A172 (cell line): ENCODE measurements at places on chromosomes 2 and 18.

DNA sequence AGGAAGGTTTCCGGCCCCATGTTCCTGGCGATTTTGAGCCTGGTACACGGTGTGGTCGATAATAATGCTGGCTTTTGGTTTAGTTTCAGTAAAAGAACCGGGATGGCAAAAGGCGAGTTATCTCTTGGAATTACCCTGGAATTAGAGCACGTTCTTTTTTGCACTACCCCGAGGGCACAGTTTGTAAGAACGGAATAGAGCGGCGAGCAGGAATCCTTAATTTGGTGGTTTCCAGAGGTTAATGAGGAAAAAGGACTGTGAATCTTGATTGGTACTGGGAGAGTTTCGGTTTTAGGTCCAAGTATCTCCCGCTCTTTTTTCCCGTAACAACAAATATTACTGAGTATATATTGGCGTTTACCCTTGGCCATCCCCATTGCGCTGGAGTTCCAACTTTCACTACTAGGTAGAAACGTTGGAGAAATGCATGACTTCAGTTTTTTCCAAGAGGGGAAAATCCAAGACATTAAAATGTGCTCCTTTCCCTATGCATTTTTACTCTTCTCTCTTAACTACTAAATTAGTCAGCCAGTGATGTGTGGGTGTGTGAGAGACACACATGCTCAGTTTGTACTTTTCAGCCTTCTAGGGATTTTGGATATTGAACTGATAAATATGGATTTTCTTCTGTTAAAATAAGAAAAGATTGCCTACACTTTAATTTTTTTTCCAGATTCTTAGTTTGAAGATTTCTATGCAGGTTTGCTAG, 160.8 kb downstream of the AGPS start:
- peak; percentile 18 for DNase-seq

- no peak for DNase-seq
These were observed 240.1 kb upstream of the NXPH2 start for GRCh38 chr2:139020287-139020686.

DNA sequence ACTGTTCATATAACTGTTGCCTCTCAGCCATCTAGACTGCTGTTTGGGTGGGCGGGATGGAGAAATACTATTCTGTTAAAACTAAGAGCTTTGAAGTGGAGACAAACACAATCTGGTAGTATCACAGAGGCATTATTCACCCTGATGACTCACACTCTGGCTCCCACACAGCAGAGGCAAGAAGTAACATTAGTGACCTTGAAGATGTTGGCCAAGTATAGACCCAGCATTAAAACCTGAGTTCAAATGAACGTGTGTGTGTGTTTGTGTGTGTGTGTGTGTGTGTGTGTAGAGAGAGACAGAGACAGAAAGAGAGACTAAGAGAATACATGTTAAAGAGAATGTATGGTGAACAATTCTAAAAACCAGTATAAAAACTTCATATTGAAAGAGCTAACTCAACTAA, 22.5 kb upstream of the ACVR1 start:
- peak; percentile 83 for DNase-seq

GRCh38 chr2:50556934-50557575, 474.9 kb downstream of the NRXN1 start:
- DNase-seq: peak; percentile 57

- no peak for DNase-seq
These were observed 426.2 kb upstream of the MEX3C start for GRCh38 chr18:51623653-51624052.

- no peak for DNase-seq
These were observed 1123.3 kb upstream of the ACVR2A start for GRCh38 chr2:146721486-146721885.

DNA sequence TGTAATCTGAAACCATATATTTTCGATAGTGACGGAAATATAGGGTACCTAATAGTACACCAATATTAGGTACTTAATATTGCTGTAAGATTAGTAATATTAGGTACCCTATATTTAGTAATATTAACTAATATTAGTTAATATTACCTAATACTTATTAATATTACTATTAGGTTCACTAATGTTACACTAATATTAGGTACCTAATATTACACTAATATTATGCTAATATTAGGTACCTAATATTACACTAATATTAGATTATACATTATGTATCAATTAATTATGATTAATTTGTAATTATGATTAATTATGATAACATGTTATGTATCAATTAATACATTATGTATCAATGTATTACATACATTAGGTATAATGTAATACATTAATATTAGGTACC, 518.2 kb upstream of the LRATD1 start:
- DNase-seq: no peak

DNA sequence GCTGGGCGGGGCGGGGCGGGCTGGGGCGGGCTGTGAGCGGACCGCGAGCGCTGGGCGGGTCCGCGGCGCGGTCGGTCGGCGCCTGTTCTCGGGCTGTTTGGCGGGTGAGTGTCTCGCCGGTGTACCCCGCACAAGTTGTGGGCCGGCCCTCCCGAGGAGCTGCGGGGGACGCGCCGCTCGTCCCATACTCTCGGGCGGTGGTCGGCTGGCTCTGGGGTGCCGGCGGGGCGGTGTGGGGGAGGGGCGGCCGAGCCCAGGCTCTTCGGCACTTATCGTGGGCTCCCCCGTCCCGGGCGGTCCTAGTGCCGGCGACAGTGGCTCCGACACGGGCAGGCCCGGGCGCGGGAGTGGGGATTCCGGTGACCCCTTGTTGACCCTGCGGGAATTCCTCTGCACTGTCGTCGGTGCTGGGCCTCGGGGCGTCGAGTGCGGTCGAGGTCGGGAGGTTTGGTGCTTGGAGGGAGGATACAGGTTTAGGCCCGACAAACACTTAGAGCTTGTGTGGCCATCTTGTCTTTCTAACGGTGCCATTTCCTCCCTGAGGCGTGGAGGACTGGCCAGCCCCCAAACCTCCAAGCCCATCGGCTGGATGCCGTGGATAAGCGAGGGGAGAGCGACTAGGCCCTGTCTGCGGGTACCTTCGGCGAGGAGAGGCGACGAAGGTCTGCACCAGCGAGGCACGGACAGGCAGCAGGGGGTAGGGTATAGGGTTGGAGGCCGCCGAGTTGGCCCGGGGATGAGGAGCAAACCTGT, at the start of gene SEPTIN2:
TSS of gene SEPTIN2 (plus strand) at position 47 of the 753 bp plus-strand sequence. CDS start 8,308 bp downstream, outside the sequence.
- peak; percentile 52 for DNase-seq

DNA sequence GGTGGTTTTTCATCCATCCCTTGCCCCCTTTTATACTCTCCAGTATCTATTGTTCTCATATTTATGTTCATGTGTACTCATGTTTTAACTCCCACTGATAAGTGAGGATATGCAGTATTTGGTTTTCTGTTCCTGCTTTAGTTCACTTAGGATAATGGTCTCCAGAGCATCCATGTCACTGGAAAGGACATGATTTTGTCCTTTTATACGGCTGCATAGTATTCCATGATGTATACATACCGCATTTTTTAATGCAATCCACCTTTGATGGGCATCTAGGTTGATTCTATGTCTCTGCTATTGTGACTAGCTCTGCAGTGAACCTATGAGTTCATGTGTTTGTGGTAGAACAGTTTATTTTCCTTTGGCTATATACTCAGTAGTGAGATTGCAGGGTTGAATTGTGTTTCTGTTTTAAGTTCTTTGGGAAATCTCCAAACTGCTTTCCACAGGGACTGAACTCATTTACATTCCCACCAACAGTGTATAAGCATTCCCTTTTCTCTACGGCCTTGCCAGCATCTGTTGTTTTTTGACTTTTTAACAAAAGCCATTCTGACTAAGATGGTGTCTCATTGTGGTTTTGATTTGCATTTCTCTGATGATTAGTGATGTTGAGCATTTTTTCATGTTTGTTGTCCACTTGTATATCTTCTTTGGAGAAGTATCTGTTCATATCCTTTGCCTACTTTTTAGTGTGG, 420.2 kb downstream of the THSD7B start:
- no peak for DNase-seq

DNA sequence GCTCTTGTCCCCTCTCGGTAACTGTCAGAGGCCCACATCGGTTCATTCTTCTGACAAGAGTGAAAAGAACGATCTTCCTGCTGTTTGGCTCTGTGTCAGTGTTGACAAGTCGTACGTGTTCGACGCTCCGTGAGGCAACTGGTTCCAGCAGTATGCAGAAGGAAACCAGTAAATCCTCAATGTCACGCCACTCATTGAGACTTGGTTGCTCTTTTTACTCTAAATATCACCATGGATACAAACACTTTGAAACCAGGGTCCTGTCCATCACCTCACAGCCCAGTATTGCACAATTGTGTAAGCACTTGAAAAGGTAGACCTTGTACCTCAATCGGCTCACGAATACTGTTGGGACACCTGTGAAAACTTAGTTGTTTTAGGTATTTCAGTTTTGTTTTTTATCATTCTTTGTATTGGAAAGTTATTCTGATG, 136.4 kb downstream of the ZNF407 start:
- DNase-seq: no peak

- no peak for DNase-seq
These were observed 4.2 kb downstream of the RPRM start for GRCh38 chr2:153474407-153474806.
